ENCODE measurements at places on chromosomes 3 and 15.
A peak's percentile ranks its signal among the peaks of the same experiment; 100 is the strongest.

GRCh38 chr3:167882057-167882667 lies 146.6 kb downstream of the SERPINI1 start:
- no peak for DNase-seq

DNA sequence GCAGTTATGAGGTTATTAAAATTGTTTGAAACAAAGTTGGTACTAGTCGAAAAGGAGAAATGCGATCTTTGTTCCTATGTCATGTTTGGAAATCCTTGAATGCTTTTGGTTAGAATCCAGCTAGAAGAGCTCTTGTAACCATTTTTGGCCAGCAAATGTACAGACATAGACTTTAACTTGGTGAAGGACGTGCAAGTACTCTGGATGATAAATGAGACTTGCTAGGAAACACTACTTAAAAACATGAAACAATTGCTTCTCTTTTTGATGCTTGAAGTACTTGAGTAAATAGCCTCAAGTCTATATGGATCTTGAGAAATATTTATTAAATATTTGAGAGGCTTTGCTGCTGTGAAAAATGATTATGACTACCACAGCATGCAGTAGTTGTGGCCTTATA lies 95.8 kb downstream of the CADM2 start:
- DNase-seq: no peak

GRCh38 chr3:144394032-144394431 lies 422.4 kb downstream of the DIPK2A start:
- no peak for DNase-seq

- DNase-seq: no peak
Measured at GRCh38 chr3:111848283-111848682, 10.8 kb upstream of the PHLDB2 start.

DNA sequence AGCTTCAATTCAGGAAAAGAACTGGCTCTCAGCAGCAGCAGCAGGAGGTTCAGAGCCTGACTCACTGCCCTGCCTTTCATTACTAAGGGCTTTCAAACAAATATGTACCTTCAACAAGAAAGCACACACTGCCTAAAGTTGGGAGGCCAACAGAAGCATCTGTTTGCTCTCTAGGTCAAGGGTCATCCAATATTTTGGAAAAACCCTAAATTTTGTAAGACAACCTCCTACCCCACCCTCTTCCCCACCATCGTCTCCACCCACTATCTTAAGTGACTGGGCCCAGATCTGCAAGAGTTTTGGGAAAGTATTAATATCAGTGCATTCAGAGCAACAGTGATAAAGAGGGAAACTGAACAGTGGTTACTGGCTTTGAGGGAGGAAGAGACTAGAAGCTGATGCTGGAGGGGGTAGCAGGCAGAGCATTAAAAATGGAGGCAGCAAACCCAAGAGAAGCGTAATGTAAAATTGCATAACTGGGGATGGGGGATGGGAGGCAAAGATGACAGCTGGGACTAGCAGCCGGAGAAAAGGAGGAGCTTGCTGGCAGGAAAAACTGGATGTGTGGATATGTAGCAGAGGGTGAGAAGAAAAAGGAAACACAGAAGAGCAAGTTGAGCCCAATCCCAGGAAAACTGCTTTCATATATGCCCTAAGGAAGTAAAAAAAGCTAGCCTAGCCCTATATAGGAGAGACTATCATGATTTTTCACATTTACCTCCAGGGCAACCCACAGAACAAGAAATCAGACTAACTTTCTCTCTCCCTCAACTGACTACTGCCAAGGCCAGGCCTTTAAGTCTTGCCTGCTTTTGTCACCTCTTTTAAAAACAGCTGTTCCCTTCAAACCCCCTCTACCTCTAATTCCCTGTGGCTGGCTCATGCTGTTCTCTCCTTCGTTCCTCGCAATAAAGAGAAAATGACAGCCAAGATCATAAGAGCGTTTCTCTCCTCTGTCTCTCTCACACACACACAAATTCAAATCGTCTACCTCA lies 31.4 kb downstream of the NPTN start:
- DNase-seq: no peak

DNA sequence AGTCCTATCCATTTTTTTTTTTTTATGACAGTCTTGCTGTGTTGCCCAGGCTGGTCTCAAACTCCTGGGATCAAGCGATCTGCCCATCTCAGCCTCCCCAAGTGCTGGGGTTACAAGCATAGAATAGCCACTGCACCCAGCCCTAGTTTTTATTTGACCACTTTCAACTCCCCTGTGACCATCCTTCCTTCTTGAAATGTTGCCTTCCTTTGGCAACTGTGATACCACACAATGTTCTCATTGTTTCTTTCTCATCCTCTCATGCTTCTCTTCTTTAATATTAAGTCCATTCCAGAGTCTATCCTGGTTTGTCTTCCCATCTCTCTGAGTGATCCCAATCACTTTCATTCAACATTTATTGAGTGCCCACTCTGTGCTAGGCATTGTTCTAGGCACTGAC lies 7.9 kb upstream of the GPD1L start:
- DNase-seq: no peak

GRCh38 chr3:159798951-159799350 lies 189.7 kb upstream of the IL12A start:
- DNase-seq: no peak

- no peak for DNase-seq
Measured at GRCh38 chr3:186526256-186526606, 17.9 kb downstream of the CRYGS start.

DNA sequence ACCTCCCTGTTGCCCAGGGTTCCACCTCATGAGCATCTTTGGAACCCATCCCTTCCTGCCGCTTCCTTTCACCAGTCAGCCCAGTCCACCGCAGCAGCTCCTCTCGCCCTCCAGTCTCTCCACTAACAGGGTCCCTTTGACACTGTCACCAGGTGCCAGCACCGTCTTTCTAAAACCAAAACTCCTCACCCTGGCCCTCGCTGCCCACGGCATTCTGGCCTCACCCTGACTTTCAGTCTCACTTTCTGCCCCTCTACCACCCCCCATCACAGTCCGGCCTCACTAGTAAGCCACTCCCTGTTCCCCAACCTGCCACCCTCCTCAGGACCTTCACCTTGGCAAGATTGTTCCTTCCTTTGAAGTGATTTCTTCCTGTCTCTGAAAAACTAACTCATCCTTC lies 4.2 kb downstream of the PPCDC start:
- DNase-seq: no peak

GRCh38 chr3:161914703-161915417 lies 418.3 kb downstream of the OTOL1 start:
- peak; percentile 30 for DNase-seq

- no peak for DNase-seq
Measured at GRCh38 chr3:52481819-52482521, 13.2 kb upstream of the STAB1 start.
